ENCODE measurements at places on chromosomes 2 and 18.
A peak's percentile ranks its signal among the peaks of the same experiment; 100 is the strongest.

- no peak for ATAC-seq
These were observed 2.3 kb downstream of the KIF5C start for GRCh38 chr2:148877403-148877740.

- no peak for ATAC-seq
These were observed 93.9 kb downstream of the ACVR1 start for GRCh38 chr2:157782057-157782845.

GRCh38 chr2:45823723-45824206, 172.3 kb downstream of the PRKCE start:
- ATAC-seq = peak; percentile 91

DNA sequence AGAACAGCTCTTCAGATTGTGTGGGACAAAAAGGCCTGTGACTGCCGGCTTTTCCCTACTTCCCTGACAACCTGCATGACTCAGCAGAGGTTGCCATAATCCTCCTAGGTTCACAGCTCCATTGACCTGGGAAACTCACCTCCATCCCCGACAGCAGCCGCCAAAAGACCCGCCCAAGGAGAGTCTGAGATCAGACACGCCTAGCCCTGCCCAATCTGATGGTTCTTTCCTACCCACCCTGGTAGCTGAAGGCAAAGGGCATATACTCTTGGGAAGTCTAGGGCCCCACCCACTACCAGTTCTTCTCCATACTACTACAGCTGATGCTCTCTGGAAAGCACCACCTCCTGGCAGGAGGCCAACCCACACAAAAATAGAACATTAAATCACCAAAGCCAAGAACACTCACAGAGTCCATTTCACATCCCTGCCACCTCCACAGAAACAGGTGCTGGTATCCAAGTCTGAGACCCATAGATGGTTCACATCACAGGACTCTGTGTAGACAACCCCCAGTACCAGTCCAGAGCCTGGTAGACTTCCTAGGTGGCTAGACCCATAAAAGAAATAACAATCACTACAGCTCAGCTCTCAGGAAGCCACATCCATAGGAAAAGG, 140.6 kb downstream of the NETO1 start:
- ATAC-seq = no peak

GRCh38 chr2:190947711-190948251, 66.2 kb downstream of the STAT1 start:
- peak; percentile 46 for ATAC-seq

DNA sequence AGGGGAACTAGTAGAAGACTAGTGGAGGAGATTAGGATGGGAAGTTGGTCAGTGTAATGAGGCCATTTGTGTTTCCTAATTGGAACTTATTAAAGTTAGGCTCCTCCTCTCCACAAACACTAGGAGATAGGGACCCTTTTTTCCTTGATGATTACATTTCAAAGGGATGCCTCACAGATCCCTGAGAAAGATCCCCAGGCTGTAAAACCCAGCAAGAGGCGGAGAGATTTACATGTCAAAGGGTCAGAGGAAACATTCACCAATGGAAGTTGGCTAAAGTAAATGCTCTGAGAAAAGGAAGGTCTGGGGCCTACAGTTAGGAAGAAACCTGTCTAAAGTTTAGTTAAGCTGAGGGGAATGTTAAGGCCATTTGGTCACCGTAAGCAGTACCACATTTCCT, 1.4 kb upstream of the CCDC85A start:
- no peak for ATAC-seq

- ATAC-seq = peak; percentile 30
These were observed 62.3 kb upstream of the MCFD2 start for GRCh38 chr2:46977899-46978298.

DNA sequence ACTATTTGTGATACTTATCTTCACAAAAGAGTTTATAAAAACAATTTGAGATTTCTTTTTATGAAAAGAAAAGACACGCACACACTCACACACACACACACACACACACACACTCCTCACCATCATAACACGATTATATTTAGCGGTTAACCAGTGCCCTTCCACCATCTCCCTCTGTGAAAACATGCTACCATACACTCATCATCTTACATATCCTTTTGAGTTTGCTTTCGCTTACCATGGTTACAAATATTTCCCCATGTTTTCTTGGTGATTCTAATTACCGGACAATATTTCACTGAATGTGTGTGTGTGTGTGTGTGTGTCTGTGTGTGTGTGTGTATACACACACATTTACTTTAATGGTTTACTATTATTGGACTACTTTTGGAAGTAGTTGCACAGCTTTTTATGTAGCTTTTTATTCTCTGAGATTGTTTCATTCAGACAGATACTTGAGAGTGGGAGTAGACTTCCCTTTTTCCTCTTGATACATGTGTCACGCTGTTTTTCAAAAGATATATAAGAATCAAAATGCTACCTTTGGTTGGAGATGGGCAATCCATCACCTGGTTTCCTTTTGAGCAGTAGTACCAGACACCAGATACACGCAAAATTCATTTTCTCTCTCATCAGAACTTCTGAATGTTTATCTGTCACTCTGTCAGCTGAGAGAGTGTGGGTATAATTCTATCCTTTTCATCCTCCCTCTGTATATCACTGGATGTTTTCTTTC, 138.1 kb downstream of the SETBP1 start:
- ATAC-seq = no peak
